ENCODE measurements at places on chromosomes 2 and 18.

- no peak for DNase-seq
These were observed 1142.3 kb upstream of the FANCL start for GRCh38 chr2:59383473-59383872.

- DNase-seq: no peak
These were observed 49.0 kb downstream of the NCOA1 start for GRCh38 chr2:24540011-24540477.

DNA sequence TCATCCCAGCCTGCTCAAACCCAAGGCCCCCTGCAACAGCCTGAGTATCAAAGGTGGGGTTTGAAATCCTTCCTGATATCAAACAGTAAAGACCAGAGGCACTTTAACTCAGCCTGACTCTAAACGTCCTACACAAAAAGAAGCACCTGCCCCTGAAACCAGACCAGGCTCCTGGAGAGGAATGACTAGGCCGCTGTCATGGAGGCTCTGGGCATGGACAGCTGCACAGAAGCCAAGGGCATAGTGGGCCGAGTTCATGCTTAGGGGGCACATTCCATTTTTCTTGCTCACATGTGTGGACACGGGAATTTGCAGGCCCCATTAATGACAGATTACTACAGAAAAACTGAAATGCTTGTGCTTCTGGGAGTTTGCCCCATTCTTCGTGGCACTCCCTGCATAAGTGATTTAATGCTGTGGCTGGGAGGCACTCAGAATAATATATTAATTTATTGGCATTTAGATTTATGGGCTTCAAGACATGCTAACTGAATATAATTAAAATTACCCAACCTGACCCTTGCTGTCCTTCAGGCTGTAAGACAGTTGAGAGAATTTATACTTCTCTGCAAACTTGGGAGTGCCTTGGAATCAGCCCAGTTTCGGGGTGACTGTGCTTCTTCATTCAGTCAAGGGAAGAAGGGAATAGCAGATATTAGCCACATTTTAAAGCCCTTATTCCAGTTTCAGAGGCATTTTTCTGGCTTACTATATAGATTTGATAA is 105.5 kb downstream of the GYPC start:
- no peak for DNase-seq

DNA sequence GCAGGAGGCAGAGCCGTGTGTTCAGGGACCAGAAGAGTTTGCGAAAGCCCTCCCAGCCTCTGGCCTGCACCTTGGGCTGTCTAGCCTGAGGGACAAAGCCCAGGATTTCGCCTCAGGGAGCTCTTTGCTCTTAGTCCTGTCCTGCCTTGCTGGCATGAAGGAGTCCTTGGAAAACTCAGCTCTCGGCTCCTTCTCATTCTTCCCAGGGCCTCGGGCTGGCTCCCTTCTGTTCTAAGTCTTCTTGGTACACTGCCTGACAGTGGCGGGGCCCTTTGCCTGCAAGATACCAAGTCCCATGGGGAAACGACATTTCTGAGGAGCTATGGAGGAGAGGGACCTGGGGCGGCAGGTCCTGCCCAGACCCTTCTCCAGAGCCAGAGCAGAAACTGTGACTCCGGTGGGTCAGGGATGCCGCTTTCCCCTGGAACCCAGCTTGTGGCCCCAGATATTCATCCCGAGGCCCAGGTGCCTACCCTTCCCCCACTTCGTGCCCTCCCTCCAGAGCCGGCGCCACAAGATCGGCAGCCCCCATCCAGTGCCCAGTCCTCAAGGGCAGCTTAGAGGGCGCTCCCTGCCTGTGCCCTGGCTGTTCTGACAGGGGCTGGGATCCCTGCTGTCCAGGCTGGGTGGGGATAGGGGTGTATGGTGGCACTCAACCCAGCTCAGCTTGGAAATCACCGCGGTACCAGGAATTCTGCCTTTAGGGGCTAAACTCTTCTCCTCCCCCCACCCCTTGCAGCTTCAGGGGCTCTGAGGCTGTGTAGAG is 5.5 kb upstream of the CYP26B1 start:
- no peak for DNase-seq

DNA sequence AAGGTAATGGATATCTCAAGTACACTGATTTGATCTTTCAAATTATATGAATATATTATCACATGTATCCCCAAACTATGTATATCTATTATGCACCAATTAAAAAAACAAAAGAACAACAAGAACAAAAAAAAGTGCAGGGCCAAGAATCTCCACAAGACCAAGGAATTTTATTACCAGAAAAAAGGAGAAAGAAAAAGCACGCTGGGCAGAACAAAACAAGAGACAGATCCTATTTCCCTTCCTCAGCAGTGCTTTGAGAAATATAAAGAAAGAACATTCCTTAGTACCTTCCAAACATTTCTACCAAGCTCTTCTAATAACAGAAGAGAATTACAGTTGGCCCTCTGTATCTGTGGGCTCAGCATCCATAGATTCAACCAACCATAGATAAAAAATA is 144.7 kb upstream of the CREB1 start:
- DNase-seq: no peak

GRCh38 chr2:70385204-70385603 is 83.3 kb upstream of the FAM136A start:
- no peak for DNase-seq

DNA sequence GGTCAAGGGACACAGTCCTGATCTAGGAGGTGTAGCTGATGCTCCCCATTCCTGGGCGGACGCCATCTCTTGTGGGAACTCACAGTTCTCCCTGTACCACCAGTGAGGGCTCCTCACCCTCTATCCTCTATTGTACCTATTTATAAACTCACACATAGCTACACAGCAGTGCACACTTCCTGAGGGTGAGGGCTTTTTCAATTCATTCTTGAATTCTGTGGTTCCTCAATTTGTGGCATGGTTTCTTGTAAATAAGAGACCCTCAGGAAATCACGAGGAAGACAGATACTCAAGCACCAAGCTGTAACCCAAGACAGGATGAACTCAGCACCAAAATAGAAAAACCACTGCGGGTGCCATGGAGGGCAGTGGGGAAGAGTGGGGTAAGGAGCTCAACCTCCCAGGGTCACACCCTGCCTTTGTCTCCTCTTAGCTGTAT is 245.9 kb upstream of the PXDN start:
- DNase-seq: no peak

Measured in smooth muscle cell of the brain vasculature (primary cell).